ENCODE measurements at places on chromosomes 7 and 10.
A peak's percentile ranks its signal among the peaks of the same experiment; 100 is the strongest.

DNA sequence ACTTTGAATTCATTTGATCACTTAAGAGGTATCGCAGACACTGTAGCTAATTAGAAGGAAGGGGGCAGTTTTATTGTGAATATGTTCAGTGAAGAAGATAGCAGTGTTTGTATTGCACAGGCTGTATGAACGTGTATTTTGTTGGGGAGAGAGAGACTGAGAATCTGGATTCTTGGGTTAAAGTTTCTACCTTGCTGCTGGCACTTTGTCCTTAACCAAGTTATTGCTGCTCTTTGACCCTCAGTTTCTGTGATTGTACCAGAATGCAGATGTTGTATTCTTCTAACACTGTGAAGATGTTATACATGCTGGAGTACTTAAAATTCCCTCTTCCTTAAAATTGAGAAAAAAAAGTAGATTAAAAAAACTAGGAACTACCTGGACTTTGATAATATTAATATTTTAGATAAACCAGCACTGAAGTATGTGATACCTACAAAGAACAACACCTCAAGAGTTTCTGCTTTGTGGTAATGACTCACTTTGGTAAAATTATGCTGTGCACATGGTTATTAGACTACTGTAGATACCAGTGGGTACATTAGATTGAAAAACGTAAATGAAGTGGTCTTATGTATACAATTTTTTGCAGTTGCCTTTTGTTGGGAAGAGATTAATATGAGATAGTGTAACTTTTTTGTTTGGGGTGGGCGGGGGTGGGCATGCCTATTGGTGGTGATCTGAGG, 321.3 kb downstream of the AUTS2 start:
- no peak for DNase-seq

GRCh38 chr7:33667196-33667595, 238.1 kb upstream of the BMPER start:
- DNase-seq: no peak

DNA sequence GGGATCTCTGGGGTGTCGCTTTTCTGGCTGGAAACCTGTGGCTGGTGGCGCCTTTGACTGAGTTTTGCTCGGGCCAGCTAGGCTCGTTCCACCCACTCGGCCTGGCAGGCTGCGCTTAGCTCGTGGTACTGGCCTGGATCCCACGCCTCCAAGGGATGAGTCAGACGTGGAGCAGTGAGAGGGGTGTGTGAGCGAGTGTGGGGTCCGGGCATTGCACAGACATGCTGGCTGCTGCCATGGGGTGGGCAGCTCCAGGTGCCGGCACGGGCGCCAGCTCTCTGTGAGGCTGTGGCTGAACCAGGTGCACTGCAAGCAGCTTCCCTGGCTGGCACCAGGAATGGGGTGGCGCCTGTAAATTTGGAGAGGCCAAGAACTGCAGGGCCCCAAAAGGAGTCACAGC, 63.1 kb upstream of the CACNA2D1 start:
- DNase-seq: no peak

DNA sequence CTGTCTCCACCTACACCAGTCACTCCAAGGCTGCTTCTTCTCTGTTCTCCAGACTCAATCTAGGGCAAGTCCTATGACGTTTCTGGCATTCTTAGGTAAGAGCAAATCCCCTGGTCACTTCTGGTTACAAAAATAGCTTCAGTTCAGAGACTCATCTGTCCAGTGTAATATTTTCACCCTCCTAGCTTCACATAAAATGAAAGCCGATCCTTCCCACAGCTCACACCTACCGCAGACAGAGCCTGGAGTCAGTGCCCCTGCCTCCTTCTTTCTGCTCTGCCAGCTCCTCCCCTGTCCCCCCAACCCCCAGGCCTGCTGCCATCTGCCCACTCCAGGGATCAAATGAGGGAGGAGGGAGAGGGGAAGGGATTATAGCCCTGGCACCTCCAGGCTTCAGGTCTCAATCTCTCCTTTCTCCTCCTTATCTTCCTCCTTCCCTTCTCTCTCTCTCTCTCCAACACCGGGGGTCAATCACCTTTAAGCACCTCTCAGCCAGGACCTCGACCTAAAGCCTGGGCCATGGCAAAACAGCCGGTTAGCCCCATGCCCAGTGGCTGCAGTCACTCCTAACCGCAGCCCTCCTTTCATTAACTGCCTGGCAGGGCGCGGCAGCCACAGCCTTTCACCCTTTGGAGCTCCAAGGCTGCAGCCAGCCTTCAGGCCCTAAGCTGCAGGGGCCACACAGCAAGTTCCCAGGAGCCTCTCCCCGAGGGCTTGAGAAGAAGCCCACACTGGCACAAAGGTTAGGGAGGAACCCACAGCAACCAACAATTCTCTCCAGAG, 292.6 kb upstream of the MGMT start:
- no peak for DNase-seq

DNA sequence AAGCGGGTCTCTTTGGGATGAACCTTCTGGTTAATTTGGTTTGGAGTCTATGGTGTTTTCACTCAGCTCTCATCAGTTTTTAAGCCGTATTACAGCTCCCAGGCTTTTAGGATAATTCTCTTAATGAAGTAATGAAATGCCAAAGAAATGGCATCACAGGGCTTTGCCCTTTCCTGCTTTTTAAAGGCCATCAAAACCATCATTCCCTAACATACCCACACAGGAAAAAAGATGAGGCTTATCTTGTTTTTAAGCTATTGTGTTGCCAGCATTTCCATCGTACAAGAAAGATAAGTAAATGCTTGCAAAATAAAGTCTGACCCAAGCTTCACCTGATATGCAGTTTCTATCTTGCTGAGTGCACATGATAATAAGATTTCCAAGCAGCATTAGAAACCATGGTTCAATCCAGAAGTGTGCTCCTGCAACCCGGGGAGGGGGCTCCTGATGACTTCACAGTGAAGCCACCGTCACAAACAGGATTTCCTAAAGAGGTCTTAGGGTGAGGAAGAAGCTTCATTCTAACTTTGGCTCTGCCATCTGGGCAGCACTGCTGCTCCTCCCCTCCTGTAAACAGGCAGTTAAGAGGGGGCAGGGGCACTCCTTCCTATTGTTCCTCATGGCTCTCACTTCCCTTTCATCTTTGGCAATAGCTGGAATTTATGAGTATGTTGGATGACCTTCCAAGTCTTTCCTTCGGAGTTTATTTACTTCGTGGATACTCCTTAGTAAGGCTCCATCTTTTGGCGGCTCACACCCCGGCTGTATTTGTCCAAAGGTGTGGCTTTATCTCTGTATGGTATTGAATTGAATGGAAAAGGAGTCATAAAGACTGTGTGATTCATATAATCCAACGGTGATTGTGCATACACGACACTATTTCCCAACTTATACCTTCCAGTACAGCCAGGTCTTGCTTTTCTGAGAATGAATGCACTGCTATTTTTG, 55.2 kb upstream of the FAM133B start:
- no peak for DNase-seq

- DNase-seq: no peak
These were observed 12.3 kb downstream of the CFAP46 start for GRCh38 chr10:132929953-132930548.

DNA sequence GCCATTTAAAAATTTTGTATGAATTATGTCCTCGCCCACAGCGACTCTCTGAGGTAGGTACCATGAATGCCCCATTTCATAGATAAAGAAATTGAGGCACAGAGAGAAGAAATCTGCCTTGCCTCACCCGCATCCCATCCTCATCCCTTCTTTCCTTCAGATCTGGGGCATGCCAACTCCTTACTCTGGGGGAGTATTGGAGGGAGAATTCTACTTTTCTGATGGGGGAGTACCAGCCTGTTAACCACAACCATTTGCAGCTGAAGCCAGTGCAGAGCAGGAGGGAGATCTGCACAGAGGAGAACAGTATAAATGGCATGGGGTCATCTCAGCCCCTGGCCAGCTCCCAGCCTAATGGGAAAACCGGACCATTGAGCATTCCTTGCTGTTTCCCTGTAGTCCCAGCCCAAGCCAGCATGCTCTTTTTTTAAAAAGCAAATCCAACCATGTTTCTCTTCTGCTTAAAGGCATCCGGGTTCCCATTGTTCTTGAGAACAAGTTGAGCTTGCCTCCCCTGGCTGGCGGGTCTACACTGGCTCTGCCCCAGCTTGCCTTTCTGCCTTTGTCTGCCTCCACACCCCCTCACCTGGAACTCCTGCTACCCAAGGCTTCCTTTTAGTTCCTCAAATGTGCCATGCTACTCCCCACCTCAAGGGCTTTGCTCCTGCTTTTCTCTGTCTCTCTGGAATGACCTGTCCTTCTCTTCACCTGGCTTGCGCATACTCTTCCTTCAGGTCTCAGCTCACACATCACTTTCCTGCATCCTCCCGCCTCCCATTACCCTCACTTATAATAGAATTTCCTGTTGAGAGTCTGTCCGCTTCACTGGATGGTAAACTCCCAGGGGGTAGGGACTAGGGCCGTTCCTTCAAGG, 8.8 kb upstream of the ZNF503 start:
- DNase-seq: no peak

DNA sequence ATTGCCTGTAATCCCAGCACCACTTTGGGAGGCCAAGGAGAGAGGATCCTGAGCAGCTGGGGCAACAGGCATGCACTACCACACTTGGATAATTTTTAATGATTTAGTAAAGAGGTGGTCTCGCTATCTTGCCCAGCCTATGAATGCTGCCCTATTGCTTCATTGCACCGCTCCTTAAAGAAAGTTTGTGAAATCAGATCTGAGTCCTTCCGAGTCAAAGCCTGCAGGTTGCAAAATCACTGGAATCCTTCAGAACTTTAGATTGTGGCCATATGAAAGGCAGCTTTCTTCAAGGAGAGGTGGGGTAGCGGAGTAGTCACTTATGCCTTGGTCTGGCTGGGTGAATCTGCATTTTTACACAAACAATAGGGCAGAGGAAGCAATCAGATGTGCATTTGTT, 166.3 kb downstream of the ARHGAP12 start:
- no peak for DNase-seq

DNA sequence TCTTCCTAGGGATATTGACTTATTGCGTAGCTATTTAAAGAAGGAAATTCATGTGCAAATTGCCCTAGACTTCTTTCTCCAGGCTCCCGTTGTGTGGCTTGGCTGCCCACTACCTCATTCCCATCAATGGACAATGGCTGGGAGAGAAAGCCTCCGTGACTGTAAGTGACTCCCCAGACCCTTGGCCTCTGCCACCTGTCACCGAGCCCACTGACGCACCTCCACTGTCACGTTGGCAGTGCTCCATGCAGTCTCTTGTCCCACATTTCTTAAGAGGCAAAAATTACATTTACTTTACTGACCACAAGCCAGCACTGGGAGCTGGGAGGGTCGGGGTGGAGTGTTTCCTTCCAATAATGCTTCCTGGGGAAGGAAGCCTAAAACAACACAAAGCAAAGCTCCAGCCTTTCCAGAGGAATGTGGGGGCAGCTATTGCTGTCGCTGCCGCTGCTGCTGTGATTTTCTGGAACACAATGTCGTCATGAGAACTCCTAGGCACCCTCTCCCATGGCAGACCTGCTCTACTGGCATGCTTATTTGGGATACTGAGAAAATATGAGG, 89.7 kb upstream of the STEAP1B start:
- no peak for DNase-seq

DNA sequence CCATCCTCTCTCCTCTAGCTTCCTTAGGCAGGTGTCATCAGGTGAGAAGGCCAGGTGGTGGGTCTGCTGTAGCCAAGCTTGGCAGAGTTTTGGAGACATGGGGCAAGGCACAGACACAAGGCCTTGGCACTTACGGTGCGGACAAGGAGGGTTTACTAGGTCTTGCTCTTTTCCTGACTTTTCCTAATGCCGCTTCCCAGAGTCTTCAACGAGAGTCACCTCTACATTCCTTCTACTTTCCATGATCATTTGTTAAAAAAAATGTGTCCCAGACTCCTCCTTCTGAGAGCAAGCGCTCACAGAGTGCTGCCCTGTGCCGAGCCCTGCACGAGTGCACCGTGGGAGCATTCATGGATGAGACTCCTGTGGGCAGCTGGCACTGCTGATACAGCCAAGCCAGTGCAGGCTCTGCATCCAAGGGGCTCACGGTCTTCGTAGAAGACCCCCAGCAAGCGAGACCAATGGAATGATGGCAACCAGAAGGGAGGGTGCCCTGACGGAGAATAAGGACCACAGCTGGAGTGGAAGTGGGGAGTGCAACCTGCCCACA, 243.0 kb upstream of the MKI67 start:
- peak; percentile 88 for DNase-seq

- no peak for DNase-seq
These were observed 327.3 kb downstream of the PTEN start for GRCh38 chr10:88190540-88191235.

- DNase-seq: no peak
These were observed 200.0 kb upstream of the BMPER start for GRCh38 chr7:33705333-33705833.

DNA sequence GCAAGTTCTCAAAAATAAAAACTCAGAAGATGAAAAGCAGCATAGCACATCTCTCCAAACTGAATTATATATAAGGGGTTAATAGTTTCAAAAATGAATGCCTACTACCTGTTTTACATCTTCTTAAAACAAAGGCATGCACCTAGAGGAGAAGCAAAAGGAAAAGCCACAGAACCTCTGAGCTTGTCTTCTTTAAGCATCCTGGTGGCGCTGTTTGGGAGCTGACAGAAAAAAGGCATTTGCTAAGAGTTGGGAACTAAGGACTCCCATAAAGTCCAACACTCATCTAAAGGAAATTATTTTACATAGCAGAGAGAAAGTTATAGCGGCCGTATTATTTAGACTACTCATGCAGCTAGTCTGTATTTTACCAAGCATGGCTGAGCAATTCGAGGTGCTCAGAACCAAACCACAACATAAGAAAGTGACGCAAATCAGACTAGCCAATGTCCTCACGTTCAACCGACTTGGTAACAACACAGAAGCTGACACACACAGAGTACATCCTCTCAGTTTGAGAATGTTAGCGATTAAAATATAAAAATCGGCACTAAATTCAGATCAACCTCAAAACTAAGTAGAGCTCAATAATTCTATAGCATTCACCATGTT, 38.8 kb downstream of the PTN start:
- DNase-seq: no peak

GRCh38 chr10:119651514-119652360, 557 bp downstream of the BAG3 start:
- no peak for DNase-seq
